Activated CD8-positive, alpha-beta memory T cell treated with anti-CD3 and anti-CD28 coated beads for 1 hour (primary cell): ENCODE measurements at places on chromosomes 2 and 18.

GRCh38 chr2:205660521-205661124, 21.7 kb upstream of the NRP2 start:
- DNase-seq = no peak

DNA sequence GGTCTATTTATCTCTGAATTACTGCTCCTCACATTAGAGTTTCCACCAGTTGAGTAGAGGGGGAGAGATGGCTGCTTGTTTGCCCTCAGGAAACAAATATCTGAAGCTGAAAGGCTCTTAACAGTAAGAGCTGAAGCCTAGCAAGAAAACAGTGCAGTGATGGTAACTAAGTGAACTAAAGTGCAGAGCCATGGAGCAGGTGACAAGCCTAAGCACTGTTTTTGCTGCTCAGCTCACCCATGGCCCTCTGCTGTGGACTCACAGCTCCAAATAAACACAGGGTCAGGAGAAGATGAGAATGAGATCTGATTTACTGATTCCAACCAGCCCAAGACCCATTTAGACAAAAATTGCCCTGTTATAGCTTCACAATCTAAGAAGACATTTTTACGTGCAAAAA, 118.4 kb downstream of the ETAA1 start:
- no peak for DNase-seq

DNA sequence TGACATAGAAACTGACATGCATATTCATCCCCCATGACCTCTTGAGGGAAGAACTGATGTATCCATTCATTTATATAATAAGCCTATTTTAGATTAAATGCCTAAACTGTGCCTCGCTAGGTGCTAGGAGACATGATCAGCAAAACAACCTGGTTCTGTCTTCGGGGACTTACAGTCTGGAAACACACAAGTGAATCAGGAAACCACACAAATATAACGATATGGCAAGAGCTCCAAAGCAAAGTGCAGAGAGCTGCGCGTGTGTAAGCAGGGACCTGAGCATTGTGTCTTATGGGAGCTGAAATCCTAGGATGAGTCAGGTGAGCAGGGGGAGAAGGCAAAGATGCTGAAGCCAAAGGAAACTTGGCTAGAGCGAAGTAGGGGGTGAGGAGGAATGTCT, 120.6 kb downstream of the NRP2 start:
- DNase-seq = no peak

GRCh38 chr2:64998658-64999061, 9.5 kb downstream of the SLC1A4 start:
- no peak for DNase-seq

DNA sequence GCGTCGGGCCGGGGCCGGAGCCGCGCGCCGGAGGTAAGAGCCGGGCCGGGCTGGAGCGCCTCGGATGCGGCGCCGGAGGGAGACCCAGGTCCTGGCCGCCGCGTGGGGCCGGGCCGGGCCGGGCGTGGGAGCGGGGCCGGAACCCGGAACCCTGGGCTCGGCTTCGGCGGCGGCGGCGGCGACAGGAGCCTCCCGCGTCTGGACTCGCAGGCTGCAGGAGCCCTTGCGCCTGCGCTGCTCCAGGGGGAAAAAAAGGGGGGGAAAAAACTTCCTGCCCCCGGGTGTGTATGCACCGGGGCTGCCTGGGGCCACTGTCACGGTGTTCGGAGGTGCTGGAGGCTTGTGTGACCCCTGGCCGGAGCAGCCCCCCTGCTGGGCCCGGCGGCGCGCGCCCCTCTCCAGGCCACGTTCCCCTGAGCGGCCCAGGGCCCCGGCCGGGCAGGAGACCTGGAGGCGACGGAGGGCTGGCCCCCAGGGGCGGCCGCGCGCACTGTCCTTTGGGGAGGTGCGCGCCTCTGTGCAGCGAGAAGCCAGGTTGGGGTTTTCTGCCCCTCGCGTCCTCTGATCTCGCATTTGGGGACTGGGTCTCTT, 864 bp downstream of the KLHL29 start:
- DNase-seq = no peak

GRCh38 chr2:239047420-239047819, 199.5 kb downstream of the TWIST2 start:
- DNase-seq = no peak

- DNase-seq = no peak
Measured at GRCh38 chr2:221780281-221780688, 208.2 kb upstream of the EPHA4 start.
